ENCODE measurements at places on chromosomes 4 and X.

GRCh38 chr4:179536694-179537093 is 2094.5 kb upstream of the AGA start:
- DNase-seq = no peak

DNA sequence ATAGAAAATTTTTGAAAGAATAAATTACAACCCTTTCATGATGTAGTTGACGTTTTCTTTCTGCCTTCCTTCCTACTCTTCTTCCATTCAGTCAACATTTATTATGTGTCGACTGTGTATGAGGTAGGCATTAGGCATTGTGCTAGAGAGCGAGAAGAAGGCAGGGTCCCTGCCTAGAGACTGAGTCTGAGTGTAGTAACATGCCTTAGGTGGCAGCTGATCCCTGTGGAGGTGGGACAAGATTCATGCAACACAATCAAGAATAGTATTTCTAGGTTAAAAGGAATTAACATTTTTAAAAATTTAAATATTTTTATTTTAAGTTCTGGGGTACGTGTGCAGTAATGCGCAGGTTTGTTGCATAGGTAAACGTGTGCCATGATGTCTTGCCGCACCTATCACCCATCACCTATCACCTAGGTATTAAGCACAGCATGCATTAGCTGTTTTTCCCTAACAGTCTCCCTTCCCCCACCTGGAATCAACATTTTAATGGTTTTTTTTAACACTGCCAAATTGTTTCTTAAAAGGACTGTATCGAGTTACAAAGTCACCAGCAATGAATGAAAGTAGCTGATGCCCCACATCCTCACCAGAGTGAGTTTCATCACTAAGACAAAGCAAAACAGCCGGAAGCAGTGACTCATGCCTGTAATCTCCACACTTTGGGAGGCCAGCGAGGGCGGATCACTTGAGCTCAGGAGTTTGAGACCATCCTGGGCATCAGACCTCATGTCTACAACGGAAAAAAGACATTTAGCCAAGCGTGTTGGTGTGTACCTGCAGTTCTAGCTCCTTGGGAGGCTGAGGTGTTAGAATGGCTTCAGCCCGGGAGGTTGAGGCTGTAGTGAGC is 84.0 kb downstream of the WWC2 start:
- no peak for DNase-seq

DNA sequence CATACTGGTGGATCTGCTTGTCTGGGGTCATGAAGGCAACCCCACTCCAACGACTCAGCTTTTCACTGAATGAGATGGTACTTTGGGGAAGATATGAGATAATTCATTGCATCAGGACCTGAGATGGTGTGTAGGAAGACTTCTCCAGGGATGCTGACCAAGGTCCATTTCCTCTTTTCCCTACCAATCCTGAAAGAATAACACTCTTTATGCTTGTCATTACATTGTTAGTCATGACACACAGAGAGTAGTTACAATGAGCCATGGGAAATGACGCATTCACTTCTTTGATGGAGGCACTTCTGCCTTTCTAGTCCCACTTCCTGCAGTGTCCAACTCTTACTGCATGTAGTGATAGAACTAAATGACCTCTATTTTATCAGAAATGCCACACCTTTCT is 58.6 kb downstream of the AREG start:
- DNase-seq = no peak

GRCh38 chrX:116667346-116668134 is 204.8 kb upstream of the CT83 start:
- no peak for DNase-seq

- DNase-seq = no peak
Observed at GRCh38 chrX:146064156-146064555, 246.5 kb downstream of the SLITRK2 start.

- DNase-seq = no peak
Observed at GRCh38 chr4:123419885-123420755, 23.5 kb downstream of the SPRY1 start.

DNA sequence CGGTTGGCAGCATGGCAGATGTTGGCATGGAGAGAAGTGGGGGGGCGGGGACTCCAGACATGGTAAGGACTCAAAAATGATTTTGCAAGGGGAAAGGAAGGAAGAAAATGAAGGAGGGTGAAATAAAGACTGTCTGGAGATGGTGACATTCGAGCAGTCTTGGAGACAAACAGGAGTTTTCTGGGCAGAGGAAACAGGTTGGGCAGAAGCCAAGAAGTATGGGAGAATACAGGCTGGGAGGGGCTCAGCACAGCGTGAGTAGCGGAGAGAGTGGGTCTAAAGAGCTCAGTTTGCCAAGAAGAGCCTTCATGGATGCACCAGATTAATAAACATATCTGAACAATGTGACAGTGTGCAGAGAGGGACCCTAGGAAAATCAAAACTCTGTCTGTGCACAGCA is 13.3 kb upstream of the CRMP1 start:
- no peak for DNase-seq

- no peak for DNase-seq
Observed at GRCh38 chr4:185700048-185700447, 111.9 kb downstream of the SORBS2 start.

- no peak for DNase-seq
Observed at GRCh38 chr4:11622961-11623725, 194.4 kb upstream of the HS3ST1 start.

DNA sequence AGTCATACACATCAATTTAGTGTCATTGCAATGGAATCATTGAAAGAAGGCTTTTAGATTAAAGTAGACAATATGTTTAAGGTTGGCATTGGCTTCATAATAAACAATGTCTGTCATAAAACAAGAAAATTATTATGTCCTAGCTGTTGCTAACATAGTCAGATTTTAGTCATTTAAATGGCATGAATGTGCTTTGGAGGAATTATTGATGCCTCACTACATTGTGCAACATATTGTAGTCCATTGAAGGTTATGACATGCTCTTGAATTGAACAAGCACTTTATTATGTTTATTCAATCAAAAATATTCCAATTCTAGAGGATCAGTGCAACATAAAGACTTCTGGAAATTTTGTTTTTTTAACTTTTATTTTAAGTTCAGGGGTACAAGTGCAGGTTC is 489.8 kb upstream of the AMOT start:
- no peak for DNase-seq

GRCh38 chr4:145179281-145179860 is 1.0 kb downstream of the OTUD4 start:
- no peak for DNase-seq
